Activated CD8-positive, alpha-beta memory T cell treated with anti-CD3 and anti-CD28 coated beads for 1 hour (primary cell): ENCODE measurements at places on chromosomes 11 and 22.
A peak's percentile ranks its signal among the peaks of the same experiment; 100 is the strongest.

DNA sequence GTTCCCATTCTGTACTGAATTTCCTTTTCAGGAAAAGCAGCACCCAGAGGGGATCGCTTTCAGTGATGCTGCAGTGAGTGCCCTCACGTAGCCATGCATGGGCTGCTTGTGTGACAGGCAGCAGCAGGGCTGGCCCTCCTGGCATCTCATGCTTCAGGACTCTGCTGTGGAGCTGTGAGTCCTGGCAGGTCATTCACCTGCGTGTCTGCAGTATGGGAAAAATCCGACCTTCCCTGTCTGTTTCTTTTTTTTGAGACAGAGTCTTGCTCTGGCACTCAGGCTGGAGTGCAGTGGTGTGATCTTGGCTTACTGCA lies 13.4 kb downstream of the GLB1L2 start:
- DNase-seq: no peak

DNA sequence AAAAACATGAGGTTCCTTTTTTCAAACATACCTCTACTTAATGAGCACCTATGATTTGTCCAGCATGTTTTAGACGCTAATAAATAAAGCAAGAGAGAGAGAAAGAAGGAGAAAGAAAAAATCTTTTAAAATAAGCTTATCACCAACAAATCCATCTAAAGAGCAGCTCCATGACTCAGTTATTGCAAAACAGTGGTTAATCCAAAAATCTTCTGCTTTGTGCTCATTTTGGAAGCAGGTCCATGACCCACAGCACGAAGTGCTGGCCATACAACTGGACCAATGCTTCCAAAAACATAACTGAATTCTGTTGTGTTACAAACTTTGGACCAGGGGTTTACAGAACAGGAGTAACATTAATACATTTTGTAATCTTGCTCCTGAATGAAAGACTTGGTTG lies 696.6 kb downstream of the KCNA4 start:
- no peak for DNase-seq

DNA sequence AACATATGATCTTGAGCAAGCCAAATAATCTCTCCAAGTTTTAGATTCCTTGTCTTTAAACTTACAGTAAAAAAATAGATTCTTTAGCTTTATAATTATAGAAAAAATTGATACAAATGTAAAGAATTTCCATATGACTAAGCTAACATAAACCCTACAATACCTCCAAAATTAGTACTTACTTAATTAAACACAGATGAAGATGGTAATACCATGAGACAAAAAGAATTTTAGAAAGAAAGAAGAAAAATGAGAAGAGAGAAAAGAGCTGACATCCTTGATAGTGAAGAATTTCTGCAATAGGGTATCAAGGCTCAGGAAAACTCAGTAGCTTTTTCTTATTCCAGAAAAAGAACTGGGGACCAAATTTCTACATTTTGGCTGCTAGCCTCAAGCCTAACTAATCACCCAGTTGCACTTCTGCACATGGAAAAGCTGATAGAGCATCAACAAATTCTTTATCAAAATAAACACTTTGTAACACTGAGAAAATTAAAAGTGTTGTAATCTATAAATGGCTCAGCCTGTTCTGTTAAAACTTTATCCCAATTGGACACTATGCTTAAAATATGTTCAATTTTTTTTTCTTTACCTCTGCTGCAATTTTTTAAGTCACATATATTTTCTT lies 24.7 kb upstream of the SOX6 start:
- no peak for DNase-seq

GRCh38 chr11:112221274-112221835 lies 4.9 kb upstream of the PTS start:
- no peak for DNase-seq

DNA sequence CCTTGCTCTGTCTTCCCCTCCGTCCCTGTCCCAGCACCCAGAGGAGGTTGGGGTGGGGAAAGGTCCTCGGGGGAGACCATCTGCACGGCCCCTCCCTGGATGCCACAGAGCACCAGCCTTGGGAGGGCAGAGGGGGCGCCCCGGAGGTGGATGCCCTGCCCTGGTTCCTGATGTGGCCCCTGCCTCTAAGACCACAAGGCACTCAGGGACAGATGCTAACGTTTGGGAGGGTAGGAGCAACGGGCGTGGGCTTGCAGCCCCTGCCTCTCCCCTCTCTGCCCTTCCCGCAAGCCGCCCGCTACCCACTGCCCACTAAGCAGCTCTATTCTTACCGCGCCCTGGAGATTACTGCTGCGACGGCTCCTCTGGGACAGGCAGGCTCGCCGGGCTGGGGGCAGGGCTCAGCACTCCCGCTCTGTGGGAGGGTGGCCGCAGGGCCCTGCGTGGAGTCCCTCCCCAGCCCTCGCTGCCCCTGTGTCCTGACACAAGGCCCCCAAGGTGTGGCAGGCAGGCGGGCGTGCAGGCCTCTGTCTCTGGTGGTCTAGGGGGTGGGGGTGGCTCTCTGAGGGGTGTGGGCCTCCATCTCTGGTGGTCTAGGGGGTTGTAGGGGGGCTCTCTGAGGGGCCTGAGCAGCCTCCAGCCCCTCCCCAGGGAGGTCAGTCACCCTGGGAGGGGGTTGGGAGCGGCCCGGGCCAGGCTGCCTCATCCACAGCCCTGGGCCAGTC lies 14.9 kb downstream of the BRSK2 start:
- DNase-seq: no peak

DNA sequence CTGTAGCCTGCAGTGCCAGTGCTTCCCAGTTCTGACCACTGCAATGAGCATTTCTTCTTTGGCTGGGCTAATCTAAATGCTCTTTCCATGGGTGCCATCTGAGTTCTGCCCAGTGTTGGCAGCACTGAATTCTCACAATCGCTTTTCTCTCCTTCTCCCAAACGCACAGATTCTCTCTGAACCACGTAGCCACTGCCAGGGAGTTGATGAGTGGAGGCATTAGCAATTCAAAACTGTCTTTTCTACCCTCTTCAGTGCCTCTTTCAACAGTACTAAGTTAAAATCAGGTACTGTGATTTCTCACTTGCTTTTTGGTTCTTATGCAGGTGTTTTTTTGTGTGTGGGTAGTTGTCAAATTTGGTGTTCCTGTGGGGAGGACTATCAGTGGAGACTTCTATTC lies 745.0 kb upstream of the ANO5 start:
- DNase-seq: no peak

DNA sequence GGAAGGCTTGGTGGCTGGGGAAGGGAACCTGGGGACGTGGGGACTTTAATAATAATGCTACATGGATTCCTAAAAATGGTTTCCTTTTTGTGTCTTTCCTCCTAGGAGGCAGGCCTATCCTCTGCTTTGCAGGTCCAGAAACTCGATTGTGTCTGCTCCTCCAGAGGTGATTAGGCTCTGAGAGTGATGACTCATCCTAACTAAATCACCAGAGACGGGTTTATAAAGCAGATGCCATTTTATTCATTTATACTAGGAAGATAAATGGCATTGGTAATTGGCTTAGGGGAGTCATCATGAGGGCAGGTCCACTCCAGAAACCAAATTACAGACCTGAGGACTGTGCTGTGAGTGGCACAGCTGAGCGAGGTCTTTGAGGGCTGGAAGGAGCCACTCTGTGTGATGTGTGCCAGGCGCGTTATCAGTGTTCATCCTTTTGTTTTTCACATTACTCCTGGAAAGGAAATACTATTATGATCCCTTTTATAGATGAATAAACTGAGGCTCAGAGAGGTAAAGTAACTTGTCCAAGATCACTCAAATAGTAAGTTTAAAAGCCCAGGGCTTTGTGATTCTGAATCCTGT lies 7.1 kb downstream of the NLRX1 start:
- no peak for DNase-seq

DNA sequence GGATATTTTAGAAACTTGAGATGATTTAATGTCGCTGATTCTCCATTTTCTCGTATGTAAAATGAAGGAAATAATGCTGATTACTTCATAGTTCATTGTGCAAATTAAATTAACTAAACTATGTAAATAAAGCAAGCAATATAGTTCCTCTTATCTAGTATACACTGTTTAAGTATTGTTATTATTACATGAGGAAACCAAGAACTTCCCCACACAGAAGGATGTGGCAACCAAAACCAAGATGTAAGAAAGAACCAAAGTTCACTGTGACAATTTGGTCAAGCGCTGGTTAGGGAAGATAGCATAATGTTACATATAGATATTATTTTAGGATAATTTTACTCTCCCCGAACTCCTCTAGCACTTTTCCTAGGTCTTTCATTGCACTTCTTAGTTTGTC lies 103.2 kb downstream of the XKR3 start:
- no peak for DNase-seq

GRCh38 chr11:70501051-70501901 lies 102.9 kb downstream of the CTTN start:
- no peak for DNase-seq

GRCh38 chr22:35421121-35421520 lies 21.2 kb downstream of the MCM5 start:
- DNase-seq: no peak

GRCh38 chr22:41672780-41673509 lies 15.7 kb downstream of the SNU13 start:
- DNase-seq: no peak

DNA sequence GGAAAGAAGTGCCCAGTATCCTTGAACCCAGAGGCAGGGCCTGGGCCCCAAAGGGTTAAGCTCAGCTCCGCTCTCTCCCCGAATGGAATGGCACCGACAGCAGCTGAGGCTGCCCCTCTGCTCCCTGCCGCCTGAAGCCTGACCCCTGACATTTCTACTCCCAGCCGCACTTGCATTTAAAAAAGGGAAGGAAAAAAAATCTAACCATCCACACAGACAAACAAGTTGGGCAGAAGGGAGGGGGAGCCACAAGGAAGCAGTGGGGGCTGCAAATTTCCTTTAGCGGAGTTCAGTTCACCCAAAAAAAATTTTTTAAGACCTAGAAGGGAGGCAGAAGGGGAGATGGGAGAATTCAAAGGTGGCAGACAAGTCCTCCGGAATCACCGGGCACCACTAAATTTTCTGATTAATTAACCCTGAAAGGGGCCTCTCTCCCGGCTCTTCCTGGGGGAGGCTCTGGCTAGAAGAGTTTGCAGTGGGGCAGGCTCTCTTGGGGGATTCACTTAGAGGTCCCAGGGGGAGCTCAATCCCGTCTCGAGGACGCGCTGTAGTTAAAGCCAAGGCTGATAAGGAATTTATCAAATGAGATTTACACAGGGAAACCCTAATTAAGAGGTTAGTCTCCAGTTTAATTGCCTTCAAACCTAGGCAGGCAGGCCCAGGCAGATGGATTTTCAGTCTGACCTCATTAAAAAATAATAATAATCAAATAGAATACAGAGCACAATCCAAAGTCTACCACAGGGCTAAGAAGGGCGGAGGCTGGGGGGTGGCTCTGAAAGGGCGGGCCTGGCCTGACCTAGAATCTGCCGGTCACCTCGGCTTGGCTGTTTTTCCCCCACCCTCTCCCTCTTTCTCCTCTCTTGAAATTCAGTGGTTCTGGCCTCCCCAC lies 25.6 kb downstream of the MN1 start:
- DNase-seq: no peak

DNA sequence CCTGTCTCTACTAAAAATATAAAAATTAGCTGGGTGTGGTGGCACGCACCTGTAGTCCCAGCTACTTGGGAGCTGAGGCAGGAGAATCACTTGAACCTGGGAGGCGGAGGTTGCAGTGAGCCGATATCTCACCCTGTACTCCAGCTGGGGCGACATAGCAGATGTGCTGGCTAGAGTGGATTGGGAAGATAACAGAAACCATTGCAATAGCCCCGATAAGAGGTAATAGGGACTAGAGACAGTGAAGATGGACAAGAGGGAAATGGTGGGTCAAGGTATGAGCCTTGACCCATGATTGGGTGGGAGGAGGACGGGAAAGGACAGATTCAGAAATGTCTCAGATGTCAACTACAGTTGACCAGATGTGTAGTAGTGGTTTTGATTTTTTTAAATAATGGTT lies 6.1 kb downstream of the SWAP70 start:
- DNase-seq: no peak

- peak; percentile 12 for DNase-seq
Observed at GRCh38 chr11:68282141-68282860, 10.5 kb upstream of the C11orf24 start.

DNA sequence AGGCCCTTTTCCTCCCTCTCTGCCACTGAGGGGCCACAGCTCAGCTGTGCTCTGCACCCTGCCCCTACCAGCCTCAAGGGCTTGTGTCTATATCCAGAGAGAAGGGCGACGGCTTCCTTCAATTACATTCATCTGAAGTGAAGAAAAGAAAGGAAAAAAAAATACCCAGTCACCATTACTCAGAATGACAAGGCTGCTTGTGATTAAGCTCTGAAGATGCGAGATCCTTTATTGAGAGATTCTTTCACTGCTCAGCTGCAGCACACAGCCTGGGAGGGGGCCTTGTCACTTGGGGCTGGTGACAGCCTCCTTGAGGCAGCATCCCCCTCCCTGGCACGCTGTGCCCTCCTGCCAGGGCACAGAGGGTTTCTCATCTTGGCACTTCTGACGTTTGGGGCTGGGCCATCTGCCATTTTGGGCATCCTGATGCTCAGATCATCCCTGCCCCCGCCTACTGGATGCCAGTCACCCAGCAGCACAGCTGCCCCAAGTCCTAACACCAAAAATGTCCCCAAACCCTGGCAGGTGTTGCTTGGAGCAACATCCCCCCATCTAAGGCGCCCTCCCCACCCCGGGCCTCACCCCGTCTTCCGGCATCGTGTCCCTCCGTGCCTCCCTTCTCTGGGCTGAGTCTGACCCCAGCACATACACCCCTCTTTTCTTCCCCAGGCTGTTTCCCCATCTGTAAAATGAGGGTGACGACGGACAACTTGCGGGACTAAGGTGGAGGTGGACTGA lies 1394.7 kb downstream of the BRD1 start:
- no peak for DNase-seq

DNA sequence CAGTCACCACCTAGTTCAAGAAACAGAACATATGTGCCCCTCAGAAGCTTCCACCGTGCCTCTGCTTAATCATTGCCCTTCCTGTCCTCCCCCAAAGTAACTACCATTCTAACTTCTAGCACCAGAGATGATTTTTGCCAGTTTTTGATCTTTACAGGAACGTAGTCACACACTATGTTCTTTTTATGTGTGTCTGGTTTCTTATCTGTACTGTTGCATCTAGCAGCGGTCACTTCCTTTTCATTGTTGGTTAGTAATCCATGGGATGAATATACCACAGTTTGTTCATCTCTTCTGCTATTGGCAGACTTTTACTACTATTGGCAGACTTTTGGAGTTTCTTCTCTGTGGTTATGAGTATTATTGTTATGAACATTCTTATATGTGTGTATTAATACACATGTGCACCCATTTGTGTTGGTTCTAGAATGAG lies 34.6 kb downstream of the SPECC1L start:
- no peak for DNase-seq

- DNase-seq: no peak
Observed at GRCh38 chr11:67050139-67050538, 6.5 kb upstream of the RHOD start.

DNA sequence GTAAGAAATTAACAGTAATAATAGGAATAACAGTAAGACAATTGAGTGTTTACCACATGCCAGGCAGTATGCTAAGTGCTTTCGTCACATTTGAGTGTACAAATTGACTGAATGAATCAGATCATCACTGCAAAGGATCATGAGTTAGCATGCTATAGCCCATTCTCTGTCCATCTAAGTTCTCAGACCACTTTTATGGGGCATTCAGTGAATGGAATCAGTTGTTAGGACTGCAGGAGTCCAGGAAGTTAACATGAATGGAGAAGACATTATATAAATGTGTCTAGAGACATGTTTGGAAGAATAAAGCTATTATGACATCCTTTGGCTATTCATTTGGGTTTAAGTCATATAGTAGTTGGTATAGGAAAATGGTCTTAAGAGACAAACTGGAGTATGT lies 59.9 kb downstream of the NCAM1 start:
- no peak for DNase-seq

GRCh38 chr22:27278946-27279345 lies 522.6 kb downstream of the MN1 start:
- no peak for DNase-seq
